ENCODE measurements at places on chromosomes 12 and 14. TPM values are rescaled to one million over a fixed set of nuclear protein-coding genes. Genes with fewer than 3 reads are reported as not detected.

GRCh38 chr12:132523576-132524331 is 33.8 kb downstream of the FBRSL1 start:
- DNase-seq: peak; percentile 81

- peak; percentile 31 for DNase-seq
Measured at GRCh38 chr14:74510959-74511409, 17.4 kb downstream of the ISCA2 start.

- no peak for DNase-seq
Measured at GRCh38 chr14:95085321-95085720, 72.0 kb downstream of the DICER1 start.

BTBD6 gene
- 53.0 TPM for total RNA-seq

NKX2-1 gene
- 180 TPM for total RNA-seq

DNA sequence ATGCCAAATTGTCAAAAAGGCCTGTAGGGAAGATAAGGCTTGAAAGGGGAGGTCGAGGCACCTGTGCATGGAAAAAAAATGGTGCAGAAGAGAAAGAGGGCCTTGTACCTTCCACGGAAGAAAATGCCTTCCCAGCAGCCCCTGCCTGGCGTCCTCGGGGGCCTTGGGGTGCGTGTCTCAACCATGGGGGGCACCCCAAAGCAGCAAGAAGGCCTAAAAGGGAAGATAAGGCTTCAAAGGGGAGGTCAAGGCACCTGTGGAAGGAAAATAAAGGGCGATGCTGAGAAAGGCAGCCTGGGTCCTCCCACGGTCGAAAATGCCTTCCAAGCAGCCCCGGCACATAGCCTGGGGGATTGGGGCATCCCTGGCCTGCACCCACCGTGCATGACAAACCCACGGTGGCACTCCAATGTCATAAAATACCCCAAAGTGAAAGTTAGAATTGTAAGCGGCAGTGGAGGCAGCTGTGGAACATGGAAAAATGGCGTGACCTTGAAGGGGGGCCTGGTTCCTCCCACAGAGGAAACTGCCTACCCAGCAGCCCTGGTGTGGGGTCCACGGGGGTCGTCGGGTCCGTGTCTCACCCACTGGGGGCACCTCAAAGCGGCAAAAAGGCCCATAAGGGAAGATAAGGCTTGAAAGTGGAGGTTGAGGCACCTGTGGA is 275.0 kb downstream of the ALG10 start:
- peak; percentile 5 for DNase-seq

CCDC88C gene
- 45.8 TPM for total RNA-seq

DNA sequence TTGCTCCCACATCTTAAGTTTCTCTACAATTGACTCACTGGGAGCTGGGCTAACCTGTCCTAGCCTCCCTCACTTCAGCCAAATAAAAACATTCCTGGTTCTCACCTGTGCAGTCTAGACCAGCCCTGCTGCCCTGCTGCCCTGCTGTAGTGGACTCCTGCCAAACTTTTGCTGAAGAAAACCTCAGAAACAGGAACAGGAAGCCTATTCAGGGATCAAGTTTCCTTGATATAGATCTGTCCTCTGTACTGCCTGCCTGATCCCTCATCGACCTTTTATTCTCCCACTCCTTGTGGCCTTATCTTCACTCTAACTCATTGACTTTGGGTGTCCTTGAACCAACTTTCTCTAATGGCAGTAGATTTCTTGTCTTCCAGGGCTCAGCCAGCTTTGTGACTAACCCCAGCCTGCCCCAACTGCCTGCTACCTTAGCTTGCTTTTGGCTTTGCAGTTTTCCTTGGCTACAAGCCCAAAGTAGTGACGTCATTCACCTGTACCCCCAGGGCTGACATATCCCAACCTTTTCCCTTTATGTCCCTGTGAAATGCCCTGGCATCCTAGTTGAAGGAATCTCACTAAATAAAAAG is 234.8 kb downstream of the DUSP6 start:
- DNase-seq: peak; percentile 38

GRCh38 chr14:100522616-100523099 is 64.6 kb downstream of the BEGAIN start:
- no peak for DNase-seq

FAM181A gene
- 6.4 TPM for total RNA-seq

DNA sequence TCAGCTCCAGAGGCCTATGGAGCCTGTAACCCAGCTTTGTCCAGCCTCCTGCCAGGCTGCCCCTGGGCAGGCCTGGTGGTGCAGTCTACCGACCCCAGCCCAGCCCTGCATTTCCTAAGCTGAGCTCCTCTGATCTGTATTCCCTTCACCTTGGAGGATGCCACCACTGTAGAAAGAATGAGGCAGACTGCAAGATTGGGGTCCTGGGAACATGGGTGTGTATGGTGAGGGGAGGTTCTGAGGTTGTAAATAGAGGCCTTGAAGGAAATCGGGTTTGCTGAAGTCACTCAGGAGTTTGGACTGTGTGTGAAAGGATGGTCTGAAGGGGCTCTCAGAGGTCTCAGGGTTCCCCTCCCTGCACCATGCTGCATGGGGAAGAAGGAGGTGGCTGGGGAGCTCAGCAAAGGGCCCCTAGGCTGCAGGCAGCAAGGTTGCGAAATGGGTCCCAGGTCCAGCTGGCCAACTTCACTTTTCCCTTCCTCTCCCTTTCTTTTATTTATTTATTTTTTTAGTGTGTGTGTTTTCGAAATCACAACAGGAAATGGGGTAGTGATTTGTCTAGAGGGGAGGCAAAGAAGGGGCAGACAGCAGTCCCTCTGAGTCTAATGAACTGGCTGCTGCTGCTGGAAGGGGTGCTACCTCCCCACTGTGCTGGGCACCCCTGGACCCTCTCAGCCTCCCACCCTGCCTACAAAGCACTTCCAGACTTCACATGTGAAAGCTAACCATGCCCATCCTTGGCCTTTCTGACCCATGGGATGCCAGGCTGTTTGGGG is 1.2 kb upstream of the LRP1-AS start:
- DNase-seq: peak; percentile 81

CLEC2A gene
- not detected for total RNA-seq

GRCh38 chr14:36580856-36581831 is 1.3 kb downstream of the NKX2-8 start:
- DNase-seq: peak; percentile 67

- DNase-seq: peak; percentile 82
Measured at GRCh38 chr12:121227294-121227693, 17.4 kb downstream of the P2RX4 start.

CEBPE gene
- total RNA-seq: 0.32 TPM

- DNase-seq: no peak
Measured at GRCh38 chr12:89474615-89475014, 50.0 kb downstream of the GALNT4 start.

DNA sequence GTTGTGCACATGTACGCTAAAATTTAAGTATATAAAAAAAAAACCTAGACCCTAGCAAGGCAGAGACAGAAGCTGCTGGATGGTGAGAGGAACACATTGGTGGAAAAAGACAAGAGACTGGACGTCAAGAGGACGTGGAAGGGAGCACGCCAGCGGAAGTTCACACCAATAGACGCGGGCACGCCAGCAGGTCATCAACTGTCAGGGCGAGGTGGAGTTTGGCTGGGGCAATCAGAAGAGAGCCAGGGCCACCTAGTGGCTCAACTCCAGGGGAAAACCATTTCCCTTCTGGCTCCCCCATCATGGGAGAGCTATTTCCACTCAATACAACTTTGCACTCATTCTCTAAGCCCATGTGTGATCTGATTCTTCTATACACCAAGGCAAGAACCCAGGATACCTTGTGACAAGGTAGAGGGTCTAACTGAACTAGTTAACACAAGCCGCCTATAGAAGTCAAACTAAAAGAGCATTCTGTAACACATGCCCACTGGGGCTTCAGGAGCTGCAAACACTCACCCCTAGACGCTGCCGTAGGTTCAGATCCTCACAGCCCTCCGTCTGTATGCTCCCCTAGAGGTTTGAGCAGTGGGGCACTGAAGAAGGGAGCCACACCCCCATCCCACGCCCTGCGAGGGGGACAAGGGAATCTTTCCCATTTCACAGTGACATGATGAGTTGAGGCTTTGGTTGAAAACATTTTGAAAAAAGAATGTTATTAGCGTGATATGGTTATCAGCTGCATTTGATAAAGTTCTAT is 702.7 kb downstream of the TMTC2 start:
- peak; percentile 48 for DNase-seq

RGS6 gene
- 2.5 TPM for total RNA-seq

- no peak for DNase-seq
Measured at GRCh38 chr12:98635657-98636323, 8.8 kb downstream of the IKBIP start.

GRCh38 chr12:30646821-30647220 is 48.8 kb downstream of the IPO8 start:
- DNase-seq: no peak

JAG2 gene
- total RNA-seq: 29.2 TPM

POTEM gene
- total RNA-seq: not detected

GRCh38 chr12:12333407-12334366 is 16.4 kb downstream of the MANSC1 start:
- no peak for DNase-seq

LBHD2 gene
- not detected for total RNA-seq

GRCh38 chr14:79896009-79896408 is 315.3 kb downstream of the DIO2 start:
- DNase-seq: no peak

GRCh38 chr12:95072900-95073697 is at the start of gene NR2C1:
Gene NR2C1, minus strand, starts transcription at chr12:95073618. Its CDS starts 6,234 bp downstream, at chr12:95067384.
- peak; percentile 95 for DNase-seq

DNA sequence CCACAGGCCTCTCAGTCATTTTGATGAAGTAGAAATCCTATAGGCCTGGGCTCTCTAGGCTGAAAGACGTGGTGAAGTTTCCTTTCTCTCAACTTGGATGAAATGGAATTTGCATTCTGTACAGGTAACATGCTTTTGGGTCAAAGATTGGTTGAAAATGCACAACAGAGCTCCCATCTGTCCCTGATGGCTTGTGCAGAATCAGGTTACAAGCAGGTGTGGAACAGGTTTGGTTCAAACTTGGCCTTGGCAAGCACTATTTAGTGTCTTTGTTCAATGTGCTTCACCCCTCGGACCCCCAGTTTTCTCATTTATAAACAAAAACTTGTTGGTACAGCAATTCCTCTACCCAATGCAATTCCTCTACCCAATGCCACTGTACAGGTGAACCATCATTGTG is 1493.0 kb downstream of the AACS start:
- no peak for DNase-seq

DNA sequence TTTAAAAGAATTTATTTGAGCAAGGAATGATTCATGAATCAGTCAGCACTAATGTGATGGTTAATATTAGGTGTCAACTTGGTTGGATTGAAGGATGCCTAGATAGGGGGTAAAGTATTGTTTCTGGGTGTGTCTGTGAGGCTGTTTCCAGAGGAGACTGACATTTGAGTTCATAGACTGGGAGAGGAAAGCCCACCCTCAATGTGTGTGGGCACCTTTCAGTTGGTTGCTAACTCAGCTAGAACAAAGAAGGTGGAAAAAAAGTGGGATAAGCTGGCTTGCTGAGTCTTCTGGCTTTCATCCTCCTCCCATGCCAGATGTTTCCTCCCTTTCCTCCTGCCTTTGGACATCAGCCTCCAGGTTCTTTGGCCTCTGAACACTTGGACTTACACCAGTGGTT is 47.2 kb downstream of the TESPA1 start:
- no peak for DNase-seq

DNA sequence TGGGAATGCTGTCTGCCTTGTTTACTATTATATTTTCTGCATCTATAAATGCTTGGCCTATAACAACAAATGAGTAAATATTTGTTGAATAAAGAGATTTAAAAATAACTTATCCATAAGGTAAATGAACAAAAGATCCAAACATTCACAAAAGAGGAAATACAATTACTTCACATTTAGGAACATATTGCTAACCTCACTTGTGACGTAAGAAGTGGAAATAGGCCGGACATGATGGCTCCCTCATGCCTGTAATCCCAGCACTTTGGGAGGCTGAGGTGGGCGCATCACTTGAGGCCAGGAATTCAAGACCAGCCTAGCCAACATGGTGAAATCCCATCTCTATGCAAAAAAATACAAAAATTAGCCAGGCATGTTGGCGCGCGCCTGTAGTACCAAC is 25.7 kb upstream of the CKAP4 start:
- DNase-seq: no peak

SCNN1A gene
- 156 TPM for total RNA-seq

TGM1 gene
- total RNA-seq: 5.9 TPM

GRCh38 chr12:117051380-117051779 is 47.8 kb downstream of the TESC start:
- no peak for DNase-seq

GRCh38 chr12:99976762-99977161 is 8.0 kb downstream of the ANKS1B start:
- DNase-seq: no peak

LRRC9 gene
- not detected for total RNA-seq

ITPR2 gene
- 64.0 TPM for total RNA-seq

DNA sequence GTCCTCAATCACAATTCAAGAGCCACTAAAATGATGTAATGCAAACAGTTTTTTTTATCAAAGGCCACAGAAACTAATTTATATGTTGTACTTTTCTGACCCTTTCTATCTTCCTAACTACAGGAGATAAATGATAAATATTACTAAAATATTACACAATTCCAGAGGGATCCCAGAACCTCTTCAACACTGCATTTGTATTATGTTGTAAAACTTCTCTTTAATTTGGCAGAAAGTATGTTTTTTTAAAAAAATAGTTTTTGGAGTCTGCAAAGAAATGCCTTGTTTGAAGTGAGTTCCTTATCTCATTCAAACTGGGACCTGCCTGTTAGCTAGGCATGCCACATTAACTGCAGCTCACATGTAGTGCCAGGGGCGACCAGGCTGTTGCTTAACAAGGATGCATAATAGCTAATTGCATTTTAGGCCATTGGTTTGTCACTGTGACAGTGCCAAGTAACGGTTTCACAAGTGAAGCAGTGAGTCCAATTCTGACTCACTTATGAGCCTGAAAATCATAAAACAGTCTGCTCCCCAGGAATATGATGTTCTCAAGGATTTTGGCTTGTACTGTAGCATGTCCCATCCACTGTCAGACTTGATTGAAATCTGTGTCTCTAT is 266.9 kb downstream of the KTN1 start:
- no peak for DNase-seq

DNA sequence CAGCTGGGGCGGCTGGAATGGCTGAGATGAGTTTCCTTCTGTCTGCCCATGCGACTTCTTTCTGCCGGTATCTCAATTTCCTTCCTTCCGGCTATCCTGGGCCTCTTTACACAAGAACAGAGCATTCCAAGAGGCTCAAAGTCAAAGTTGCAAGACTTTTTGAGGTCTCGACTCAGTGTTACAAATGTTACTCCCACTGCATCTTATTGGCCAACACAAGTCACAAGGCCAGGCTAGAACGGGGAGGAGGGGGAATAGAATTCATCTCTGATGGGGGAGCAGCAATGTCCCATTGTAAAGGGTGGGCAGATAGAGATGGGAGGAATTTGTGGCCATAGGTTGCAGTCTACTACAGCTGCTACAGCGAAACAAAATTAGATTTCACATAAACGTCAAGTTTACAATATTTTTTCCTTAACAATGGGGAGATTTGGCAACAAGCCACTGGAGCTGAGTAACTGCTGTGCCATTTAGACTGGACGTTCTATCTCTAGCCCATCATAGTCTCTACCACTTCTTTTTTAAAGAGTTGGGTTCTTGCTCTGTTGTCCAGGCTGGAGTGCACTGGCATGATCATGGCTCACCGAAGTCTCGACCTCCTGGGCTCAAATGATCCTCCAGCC is 9.5 kb upstream of the NYNRIN start:
- DNase-seq: no peak

- DNase-seq: no peak
Measured at GRCh38 chr12:89831310-89832095, 122.9 kb upstream of the ATP2B1 start.

HCAR3 gene
- 6.9 TPM for total RNA-seq

Data from lower lobe of right lung (tissue), 2 donors.